GM13976 (cell line): ENCODE measurements at places on chromosomes 1 and 21.

DNA sequence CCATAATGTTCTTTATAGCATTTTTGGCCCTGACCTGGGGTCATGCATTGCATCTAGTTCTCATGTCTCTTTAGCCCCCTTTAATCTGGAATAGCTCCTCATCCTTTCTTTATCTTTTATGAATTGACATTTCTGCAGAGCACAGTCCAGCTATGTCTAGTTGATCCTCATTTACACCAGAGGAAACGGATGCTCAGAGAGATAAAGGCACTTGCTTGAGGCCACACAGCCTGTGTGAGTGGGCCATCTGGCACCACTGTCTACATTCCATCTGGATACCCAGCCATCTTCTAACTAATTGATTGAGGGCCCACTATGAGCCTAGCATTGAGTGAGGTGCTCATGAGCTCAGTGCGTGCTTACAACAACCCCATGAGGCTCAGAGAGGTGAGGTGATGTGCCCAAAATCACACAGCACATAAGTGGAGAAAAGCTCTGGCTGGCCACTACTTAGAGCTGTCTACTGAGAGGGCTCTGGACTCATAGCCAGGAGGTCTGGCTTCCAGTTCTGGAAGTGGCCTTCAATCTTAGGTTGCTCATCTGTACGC lies 3.5 kb downstream of the HPCA start:
- no peak for DNase-seq

- DNase-seq: peak; percentile 83
Measured at GRCh38 chr1:32500387-32501209, 35.7 kb downstream of the ZBTB8B start.

DNA sequence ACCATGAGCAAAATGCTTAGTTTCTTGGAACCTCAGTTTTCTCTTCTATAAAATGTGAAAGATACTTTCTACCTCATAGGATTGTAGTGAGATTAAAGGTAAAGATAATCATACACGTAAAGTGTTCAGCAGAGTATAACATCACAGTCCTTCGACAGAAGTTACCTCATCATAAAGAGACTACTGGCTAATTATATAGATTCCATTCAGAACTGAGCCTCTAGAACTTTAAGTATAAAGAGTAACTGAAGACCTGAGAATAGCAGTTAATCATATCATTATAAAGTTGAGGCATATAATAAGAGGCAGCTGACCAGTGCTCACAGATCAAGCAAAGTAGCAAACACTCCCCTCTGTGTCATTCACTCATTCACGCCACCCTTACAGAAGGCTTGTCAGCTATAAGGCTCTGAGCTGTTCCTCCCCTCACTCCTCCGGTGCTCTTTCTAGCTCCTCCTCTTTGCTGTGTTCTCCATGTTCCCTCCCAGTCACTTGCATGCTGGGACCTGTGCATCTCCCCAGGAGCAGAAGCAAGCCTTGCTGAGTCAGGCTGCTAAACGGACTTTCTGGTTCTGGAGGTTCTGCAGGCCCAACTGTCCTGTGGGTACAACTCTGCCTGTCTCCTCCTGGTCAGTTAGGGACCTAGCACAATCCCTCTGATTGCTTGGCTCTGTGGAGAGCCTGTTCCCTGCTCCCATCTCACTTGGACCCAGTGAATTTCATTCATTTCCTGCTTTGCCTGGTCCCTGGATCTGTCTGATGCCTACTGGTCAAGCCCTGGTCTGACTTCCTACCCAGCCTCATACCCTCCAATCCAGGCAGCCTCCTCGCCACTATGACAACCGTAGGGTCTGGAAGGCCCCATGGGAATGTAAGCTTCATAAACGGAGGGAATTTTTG lies 28.3 kb upstream of the LY9 start:
- no peak for DNase-seq

DNA sequence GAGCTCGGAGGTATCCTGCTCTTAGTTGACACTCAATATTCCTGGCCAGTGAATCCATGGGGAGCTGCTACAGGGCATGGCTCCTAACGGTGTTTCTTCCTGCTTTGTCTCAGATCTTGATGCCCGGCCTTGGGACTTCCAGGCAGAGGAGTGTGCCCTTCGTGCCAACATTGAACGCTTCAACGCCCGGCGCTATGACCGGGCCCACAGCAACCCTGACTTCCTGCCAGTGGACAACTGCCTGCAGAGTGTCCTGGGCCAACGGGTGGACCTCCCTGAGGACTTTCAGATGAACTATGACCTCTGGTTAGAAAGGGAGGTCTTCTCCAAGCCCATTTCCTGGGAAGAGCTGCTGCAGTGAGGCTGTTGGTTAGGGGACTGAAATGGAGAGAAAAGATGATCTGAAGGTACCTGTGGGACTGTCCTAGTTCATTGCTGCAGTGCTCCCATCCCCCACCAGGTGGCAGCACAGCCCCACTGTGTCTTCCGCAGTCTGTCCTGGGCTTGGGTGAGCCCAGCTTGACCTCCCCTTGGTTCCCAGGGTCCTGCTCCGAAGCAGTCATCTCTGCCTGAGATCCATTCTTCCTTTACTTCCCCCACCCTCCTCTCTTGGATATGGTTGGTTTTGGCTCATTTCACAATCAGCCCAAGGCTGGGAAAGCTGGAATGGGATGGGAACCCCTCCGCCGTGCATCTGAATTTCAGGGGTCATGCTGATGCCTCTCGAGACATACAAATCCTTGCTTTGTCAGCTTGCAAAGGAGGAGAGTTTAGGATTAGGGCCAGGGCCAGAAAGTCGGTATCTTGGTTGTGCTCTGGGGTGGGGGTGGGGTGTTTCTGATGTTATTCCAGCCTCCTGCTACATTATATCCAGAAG lies 16.7 kb downstream of the ALX3 start:
- peak; percentile 82 for DNase-seq

DNA sequence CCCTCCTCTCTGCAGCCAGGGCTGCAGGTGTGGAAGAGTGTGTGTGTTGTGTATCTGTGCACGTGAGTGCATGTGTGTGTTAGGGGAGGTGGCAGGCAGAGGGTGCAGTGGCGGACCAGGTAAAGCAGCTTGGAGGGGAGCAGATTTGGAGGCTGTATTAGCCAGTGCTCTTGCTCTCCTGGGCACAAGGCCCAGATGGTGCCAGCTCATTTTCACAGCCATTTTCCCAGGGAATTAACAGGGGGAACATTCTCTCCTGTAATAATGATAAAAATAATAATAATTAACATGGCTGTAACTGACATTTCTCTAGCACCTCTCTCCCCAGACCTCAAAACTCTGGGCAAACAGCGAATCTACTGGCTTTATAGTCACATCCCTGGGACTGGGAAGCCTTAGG lies 43.6 kb downstream of the LRRN2 start:
- no peak for DNase-seq

DNA sequence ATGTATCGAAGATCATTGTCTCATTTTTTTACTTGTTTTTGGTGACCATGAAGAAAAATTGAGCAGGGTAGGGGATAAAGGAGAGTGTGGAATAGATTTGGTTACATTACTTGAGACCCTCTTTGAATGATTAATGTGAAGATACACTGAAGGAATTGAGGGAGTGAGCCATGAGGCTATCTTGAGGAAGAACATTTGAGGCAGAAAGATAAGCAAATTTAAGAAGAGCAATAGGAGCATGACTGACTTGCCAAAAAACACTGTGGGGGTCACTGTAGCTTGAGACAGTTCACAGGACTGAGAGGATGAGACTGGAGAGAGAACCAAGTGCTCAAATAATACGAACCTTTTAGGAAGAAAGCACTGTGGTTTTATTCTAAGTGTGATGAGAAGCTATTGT lies 43.1 kb upstream of the PTPRC start:
- no peak for DNase-seq

DNA sequence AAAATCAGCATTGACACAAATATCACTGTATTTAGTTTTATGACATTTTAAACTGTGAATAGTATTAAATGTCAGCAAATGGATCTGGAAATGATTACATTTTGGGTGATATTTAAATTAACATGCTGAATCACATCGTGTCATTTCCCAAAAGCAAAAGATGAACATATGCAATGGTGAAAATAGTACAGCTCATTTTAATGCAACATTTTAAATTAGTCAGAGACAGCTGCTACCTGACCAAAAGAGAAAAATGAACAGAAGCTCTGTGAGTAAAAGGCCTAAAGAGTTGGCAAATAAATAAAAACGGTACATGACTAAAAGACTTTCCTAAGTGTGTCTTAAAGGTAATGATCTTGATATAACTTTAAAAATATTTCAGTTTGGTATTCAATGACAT lies 86.0 kb upstream of the GNG4 start:
- DNase-seq: no peak

DNA sequence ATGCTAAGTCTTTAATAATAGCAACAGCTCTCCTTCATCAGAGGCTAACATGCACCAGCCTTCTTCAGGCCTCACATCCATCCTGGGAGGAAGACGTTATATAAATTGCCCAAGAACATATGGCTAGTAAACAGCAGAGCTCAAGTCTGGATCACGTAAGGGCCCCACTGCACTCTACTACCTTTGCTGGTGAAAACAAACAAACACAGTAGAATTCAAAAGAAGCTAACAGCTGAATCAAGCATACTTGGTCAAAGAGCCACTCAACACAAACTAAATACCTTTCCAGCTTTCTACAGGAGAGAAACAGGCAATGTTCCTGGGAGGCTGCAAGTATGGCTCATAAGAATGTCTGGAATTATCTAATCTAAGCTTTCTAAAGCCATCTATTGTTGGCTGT lies 66.0 kb downstream of the WLS start:
- no peak for DNase-seq

- DNase-seq: peak; percentile 25
Measured at GRCh38 chr21:31195334-31196015, 148.6 kb downstream of the TIAM1 start.

GRCh38 chr1:38486085-38486484 lies 373.5 kb downstream of the RRAGC start:
- DNase-seq: no peak
